ENCODE measurements at places on chromosomes 13 and 19. TPM values are rescaled to one million over a fixed set of nuclear protein-coding genes. Genes with fewer than 3 reads are reported as not detected.
A peak's percentile ranks its signal among the peaks of the same experiment; 100 is the strongest.

GRCh38 chr19:16249826-16250404 lies 52.2 kb downstream of the AP1M1 start:
- H3K4me3 ChIP-seq = no peak overlapping the region
- H3K27ac ChIP-seq = no peak overlapping the region
- H3K36me3 ChIP-seq = no peaks in the 10 kb centered on the region

DNA sequence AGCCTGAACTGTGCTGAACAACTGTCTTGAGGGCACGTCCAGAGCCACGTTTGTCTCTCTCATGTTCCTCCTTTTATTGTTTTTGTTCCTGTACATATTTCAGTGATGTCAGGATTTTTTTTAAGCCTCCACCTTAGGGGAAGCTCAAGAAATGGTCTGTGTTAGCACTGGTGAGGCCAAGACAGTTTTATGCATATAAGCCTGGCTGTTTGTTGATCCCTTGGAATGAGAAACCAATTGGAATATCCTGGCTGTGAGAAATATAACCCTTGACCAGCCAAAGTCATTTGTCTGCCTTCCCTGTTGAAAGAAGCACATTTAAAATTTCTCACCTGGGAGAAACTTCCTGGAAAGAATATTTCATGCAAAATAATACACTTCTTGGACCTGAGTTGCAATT lies 115.8 kb downstream of the DNAJC15 start:
- peaks cover 3% of the 10 kb centered on the region for H3K27me3 ChIP-seq
- no peak overlapping the region for H3K4me3 ChIP-seq
- H3K27ac ChIP-seq = no peak overlapping the region
- no peaks in the 10 kb centered on the region for H3K36me3 ChIP-seq
- no peaks in the 10 kb centered on the region for H3K4me1 ChIP-seq

DNA sequence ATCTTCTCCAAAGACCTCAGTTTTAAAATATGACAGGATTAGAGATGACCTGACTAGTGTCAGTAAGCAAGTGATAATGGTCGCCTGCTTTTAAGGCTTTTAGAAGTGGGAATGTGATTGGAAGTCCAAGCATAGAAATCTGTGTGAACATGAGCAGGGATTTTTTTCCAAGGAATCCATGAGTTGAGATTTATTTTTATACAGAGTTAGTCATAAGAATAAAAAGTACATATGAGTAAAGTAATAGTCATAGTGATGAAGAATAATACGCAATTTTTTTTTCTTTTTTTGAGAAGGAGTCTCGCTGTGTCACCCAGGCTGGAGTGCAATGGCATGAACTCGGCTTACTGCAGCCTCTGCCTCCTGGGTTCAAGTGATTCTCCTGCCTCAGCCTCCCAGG lies 1.6 kb downstream of the ZNF546 start:
- H3K27me3 ChIP-seq = no peaks in the 10 kb centered on the region
- DNase-seq = no peak
- H3K27ac ChIP-seq = peak overlapping the region; percentile 89
- peaks cover 14% of the 10 kb centered on the region for H3K4me1 ChIP-seq
- H3K4me3 ChIP-seq = no peak overlapping the region

DNA sequence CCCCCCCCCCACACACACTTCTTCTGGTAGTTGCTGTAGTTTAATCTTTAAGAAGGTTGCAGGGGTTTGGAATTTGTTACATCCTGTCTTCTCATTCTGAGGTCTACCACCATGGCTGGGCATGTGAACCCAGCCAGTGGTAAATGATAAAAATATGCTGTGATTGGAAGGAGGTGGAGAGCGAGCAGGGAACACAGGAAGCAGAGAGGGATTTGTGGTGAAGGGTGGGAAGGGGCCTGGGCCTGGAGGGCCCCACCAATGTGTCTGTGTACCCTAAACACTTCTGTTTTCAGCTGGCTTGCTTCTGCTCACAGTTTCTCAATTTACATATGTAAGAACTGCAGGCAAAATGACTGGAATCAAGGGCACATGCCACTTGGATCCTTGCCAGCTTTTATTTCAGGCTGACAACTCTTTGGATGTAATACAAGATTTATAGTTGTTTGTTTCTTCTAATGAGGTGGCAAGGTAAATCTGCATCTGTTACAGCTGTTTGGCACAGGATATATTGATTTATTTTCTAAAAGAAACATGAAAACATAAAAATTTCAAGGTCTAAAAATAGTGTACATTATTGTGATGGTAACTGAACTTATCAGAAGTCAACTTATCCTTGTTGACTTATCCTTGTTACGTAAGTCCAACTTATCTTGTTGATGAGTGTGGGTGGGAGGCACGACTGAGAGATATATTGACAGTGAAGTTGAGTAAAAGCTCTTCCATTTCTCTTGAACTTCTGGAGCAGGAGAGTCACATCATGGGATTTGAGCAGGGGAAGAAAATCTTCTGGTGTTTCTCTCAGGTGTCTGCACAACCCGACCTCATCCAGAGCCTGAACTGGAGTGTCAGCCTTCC lies 313.2 kb downstream of the SHISA2 start:
- peak overlapping the region; percentile 81 for H3K27ac ChIP-seq
- peaks cover 23% of the 10 kb centered on the region for H3K4me1 ChIP-seq
- no peaks in the 10 kb centered on the region for H3K27me3 ChIP-seq
- H3K36me3 ChIP-seq = no peaks in the 10 kb centered on the region
- peak overlapping the region; percentile 19 for H3K4me3 ChIP-seq
- peak; percentile 70 for DNase-seq

DNA sequence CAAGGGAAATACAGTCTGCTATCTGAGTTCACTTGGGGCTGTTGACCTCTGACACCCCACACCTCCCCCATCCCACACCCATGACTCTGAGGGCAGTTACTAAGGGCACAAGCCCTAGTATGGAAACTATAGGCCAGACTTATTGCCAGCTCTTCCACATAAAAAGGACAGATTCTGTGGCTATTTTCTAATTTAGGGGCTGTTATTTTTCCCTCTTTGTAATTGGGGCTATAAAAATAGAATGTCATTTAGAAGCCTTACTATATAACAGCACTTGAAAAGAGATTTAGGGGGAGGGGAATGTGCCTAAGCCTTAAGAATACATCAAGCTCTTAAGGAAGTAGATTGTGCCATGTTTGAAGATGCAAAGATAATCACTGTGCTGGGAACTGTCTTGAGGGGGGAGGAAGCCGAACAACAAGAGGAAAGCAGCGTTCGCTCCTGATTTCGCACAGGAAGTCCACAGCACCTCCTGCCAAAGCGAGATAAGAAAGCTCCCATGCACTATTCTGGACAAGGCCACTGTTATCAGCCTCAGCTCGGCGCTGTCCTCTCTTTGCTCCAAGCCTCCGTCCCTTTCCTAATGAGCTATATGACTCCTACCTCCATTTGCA lies 86.6 kb downstream of the FLT1 start:
- H3K27me3 ChIP-seq = no peaks in the 10 kb centered on the region
- no peaks in the 10 kb centered on the region for H3K36me3 ChIP-seq
- H3K27ac ChIP-seq = no peak overlapping the region

DNA sequence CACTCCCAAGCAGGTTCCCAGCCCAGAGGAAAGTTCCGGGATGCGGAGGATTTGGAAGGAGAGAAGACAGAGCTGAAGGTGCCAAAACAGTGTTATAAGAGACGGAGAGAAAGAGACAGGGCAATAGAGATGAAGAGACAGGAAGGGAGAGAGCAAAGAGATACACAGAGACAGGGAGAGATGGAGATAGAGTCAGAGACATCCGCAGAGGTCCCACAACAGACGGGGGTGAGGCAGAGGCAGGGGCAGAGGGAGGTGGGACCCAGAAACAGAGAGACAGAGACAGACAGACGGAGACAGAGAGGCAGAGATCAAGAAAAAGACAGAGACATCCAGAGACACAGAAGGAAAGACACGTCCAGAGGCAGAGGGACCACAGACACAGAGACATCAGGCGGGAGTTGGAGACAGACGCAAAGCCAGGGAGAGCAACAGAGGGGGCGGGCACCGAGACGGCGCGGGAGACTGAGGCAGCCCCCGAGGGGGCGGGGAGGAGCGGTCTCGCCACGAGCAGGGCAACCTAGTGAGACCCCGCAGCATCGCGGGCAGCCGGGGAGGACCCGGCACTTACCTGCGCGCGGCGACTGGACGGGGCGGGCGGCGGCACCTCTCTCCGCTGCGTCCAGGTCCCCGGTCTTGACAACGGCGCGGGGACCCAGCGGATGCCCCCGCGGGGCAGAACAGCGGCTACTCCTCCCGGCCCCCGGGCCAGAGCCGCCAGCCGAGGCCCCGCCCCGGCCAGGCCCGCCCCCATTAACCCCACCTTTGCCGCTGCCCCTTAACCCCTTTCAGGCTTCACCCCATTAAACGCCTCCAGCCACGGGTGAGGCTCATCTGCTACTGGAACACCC lies at the start of gene GPR4:
Gene GPR4, minus strand, starts transcription at position 689 of the 851 bp plus-strand sequence. CDS start 10,346 bp downstream, outside the sequence.
- peaks cover 48% of the 10 kb centered on the region for H3K27me3 ChIP-seq
- peaks cover 3% of the 10 kb centered on the region for H3K4me1 ChIP-seq
- no peak for DNase-seq
- H3K4me3 ChIP-seq = no peak within 1 kb of the TSS
- no peaks in the 10 kb centered on the region for H3K36me3 ChIP-seq

GRCh38 chr19:35045667-35046300 lies 4.3 kb downstream of the HPN start:
- H3K27me3 ChIP-seq = peaks cover 2% of the 10 kb centered on the region
- peaks cover 2% of the 10 kb centered on the region for H3K4me1 ChIP-seq
- no peak overlapping the region for H3K4me3 ChIP-seq
- no peak overlapping the region for H3K27ac ChIP-seq

DNA sequence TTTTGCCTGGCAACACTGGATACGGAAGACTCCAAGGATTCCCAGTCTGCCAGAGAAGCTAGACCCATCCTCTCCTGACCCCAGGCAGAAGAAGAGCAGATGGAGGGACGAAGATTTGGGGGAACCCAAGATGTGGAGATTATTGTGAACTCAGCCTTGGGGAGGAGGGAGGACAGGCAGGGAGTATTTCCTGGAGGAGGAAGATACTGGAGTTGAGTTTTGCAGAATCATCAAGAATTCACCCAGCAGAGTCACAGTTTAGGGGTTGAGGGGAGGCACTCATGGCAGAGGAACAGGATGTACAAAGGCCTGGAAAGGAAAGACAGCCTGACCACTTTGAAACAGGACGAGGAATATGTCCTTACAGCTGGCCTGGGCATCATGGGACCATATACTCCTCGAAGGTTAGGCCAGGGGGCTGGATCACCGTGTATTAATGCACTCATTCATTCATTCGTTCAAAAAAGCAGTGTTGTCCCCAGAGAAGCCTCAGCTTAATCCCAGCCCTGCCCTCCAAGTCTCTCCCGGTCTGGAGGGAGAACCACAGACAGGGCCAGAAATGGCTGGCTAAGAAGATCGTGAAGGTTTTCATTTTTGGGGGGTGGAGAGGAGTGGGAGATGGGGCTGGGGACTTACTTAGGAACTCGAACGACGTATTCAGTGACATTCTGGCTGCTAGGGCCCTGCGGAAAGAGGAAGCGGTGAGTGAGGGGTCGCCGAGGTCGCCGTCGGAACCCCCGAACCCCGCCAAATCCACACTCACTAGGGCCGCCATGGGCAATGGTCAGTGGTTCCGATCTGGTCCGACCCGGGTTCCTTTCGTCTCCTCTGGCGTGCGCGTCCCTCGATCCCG lies 517 bp downstream of the GTF2F1 start:
- no peaks in the 10 kb centered on the region for H3K27me3 ChIP-seq
- peak overlapping the region; percentile 94 for H3K4me3 ChIP-seq
- H3K4me1 ChIP-seq = peaks cover 12% of the 10 kb centered on the region

DNA sequence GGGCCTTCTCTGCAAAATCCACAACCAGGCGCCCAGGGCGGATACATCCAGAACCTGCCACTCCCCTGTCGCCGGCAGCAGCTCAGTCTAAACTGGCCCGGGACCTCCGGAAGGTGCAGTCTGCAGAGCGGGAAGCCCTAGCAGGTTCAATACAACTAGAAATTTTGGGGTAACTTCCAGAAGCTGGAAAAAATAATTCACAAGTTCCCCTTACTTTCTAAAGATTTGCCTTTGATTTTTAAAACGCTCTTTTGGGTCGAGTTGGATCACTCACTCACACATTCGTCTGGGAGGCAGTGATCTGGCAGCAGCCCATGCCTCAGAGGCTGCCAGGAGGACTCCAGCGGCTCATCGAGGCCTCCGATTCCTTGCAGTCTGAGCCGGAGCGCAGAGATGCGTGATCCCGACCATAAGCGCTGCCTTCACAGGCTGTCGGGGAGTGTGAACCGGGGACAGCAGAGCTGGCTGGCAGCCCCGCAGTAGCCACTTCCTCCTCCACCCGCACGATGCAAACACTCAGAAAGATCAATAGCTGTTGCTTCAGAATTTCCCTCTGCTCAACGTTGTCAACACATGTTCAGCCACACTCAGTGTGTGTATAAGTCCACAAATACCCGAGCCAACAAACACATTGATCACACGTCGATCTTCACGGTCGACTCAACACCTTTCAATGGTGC lies 35.6 kb upstream of the ZNF507 start:
- no peak overlapping the region for H3K4me3 ChIP-seq
- no peak overlapping the region for H3K27ac ChIP-seq
- no peaks in the 10 kb centered on the region for H3K4me1 ChIP-seq
- no peaks in the 10 kb centered on the region for H3K36me3 ChIP-seq
- H3K27me3 ChIP-seq = no peaks in the 10 kb centered on the region

DNA sequence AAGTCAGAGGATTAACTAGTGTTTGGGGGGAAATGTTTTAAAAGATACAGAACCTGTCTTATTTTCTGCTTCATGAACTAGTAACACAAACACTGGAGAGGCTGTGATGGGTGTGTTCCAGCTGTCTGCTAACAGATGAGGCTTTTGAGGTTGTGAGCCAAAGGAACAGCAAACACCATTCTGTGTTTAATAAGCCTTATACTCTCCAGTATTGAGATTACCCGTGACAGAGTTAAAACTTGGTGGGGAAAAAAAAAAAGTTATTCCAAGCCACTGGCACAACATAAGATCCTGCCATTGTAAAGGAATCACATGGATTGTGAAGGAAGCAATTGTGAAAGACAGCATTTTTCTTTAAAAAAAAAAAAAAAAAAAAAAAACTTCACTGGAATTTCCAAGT lies 48.4 kb downstream of the KCTD12 start:
- H3K27ac ChIP-seq = no peak overlapping the region
- DNase-seq = no peak
- no peak overlapping the region for H3K4me3 ChIP-seq
- H3K27me3 ChIP-seq = no peaks in the 10 kb centered on the region

DNA sequence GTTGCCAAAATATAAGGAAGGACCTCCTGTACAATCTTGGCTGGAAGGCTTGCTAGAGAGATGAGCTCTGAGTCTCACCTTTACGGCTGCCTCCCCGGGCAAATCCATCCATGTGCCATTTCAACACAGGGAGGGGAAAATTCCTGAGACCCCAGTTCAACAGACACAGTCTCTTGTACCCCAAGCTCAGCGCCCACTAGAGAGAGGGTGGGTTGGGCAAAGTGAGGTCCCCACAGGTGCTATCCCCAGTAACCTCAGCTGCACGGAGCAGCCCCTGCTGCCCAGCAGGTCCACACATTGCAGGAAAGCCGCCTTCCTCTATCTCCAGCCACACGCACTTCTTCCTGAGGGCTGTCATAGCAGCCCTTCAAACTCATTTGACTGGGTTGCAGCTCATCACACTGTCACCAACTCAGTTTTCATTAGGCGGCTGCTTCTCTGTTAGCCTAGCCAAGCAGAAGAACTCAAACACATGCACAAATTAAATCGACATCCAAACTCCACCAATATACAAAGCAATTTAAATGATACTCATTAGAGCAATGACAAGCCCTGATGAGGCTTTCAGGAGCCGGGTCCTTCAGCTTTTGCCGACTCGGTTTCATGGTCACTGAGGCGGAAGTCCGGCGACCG lies 80.4 kb downstream of the TSHZ3 start:
- peaks cover 16% of the 10 kb centered on the region for H3K4me1 ChIP-seq
- peaks cover 8% of the 10 kb centered on the region for H3K36me3 ChIP-seq
- H3K27me3 ChIP-seq = no peaks in the 10 kb centered on the region
- no peak overlapping the region for H3K4me3 ChIP-seq
- no peak overlapping the region for H3K27ac ChIP-seq

The ZNF558 gene
- not detected for total RNA-seq

The R3HDM4 gene
- 60.0 TPM for total RNA-seq

The DLL3 gene
- 0.89 TPM for total RNA-seq

The GIPR gene
- 4.6 TPM for total RNA-seq

The MAP3K10 gene
- total RNA-seq = 17.2 TPM

The SIGLEC12 gene
- total RNA-seq = not detected

Data from astrocyte (in vitro differentiated cells and primary cell).